ENCODE measurements at places on chromosomes 3 and 15.

DNA sequence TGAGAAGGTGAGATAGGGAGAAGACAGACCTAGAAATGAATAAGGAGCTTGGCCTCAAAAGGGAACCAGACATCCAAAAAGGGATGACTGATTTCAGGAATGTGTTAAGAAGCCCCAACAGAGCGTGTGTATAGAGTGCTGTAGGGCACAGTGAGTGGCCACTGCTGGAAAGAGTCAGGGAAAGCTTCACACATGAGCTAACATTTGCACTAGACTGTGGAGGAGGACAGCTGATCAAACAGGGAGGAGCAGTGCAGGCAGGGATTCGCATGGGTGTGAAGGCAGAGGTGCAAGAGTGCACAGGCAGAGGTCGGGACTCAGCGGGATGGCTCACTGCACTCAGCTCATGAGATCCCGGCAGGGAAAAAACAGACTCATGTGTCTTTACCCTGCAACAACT is 61.8 kb downstream of the NPTN start:
- peak; percentile 84 for DNase-seq

- no peak for DNase-seq
Measured at GRCh38 chr15:75358771-75359536, 9.5 kb downstream of the MAN2C1 start.

DNA sequence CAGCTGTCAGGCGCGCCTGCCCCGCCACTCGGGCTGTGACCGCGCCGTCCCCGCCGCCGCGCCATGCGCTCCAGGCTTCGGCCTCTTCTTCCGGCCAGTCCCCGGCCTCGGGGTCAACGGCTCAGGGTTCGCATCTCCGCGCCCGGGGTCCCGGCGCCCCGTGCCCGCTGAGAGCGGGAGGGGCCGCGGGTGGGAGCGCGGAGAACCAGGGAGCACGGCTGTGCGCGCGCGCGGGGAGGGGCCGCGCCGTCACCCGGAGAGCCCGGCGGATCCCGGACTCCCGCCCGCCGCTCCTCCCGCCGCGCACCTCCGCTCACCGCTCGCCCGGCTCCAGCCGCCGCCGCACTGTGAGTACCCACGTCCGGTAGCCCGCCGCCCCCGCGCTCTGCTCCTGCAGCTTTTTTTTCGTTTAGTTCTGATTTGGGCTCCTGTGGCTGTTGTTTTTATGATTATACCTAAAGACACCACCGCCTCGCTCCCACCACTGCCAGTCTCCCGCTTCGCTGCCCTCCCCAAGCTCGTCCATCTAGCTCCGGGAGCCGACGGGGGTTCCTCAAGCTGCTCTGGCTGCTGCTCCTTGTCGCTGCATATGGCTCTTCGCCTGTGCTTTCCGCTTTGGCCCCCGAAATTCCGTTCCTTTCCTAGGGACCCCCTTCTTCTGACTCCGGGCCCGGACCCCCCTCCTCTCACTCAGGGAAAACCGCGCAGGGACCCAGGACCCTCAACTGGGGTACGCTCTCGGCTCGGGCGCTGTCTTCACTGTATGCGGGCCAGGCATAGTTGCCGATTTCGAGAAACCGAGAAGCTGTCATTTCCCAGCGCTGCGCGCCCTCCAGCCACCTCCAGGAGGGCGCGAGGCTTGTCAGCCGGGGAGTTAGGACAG is 1.8 kb upstream of the SKOR1 start:
- peak; percentile 22 for DNase-seq

DNA sequence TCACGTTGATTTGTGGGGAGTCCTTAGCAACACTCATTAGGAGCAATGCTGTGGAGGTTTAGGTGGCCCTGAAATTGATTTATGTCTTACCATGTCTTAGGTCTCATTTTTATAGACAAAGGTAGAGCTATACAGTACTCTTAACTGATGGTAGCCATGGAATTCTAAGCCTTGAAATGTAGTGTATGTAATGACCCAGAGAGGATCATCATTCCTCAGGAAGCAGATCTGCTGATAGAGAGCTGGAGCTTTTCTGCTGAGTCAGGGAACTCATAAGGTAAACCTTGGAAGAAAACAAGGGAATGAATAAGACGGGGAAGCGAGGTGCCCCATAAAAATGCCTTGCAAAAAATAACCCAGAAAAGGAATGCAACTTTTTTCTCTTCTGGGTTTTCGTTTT is 34.0 kb upstream of the ZNF639 start:
- DNase-seq, result no peak

DNA sequence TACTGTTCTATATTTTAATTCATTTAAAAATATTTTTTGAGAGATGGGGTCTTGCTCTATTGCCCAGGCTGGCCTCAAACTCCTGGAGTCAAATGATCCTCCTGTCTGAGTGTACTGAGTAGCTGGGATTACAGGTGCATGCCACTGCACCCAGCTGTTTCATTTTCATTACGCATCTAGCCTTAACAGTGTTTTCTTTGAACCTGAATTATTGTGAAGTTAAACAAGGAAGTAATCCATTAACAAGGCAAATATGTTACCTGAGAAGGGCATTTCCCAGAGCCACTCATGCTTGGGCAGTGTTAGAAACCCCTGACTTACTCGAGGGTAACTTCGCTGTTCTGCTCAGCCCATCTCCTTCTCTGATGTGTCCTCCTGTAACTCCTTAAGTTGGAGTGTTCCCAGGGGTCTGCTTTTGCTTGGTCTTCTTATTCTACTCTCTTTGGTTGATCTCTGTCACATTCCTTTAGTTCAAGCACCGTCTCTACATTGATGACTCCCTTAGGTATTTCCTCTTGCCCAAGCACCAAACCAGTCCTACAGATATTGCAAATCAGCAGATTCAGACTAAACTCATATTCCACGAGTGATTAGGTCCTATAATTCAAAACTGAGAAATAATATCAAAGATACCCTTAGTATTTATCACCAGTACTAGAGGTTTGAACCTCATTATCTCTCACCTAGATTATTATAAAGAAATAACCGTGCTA is 107.9 kb downstream of the STAC start:
- DNase-seq, result no peak

DNA sequence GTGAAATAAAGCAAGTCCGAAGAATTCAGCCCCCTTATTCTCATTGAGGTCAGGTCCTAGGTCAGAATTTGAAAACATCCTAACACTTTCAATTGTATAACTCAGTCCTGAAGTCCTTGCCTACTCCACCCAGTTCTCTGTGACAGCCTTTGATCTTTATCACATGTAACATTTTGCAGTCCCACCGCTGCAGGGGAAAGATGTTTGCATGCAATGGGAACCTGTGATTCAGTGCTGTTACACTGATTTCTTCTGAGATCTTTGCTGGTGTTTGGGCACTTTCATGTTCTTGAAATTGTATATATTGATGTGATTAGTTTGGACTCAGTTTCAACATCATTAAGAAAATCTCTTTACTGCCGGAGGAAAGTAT is 18.0 kb upstream of the SECISBP2L start:
- DNase-seq, result no peak

- DNase-seq, result no peak
Measured at GRCh38 chr3:71907996-71908395, 123.0 kb upstream of the PROK2 start.

DNA sequence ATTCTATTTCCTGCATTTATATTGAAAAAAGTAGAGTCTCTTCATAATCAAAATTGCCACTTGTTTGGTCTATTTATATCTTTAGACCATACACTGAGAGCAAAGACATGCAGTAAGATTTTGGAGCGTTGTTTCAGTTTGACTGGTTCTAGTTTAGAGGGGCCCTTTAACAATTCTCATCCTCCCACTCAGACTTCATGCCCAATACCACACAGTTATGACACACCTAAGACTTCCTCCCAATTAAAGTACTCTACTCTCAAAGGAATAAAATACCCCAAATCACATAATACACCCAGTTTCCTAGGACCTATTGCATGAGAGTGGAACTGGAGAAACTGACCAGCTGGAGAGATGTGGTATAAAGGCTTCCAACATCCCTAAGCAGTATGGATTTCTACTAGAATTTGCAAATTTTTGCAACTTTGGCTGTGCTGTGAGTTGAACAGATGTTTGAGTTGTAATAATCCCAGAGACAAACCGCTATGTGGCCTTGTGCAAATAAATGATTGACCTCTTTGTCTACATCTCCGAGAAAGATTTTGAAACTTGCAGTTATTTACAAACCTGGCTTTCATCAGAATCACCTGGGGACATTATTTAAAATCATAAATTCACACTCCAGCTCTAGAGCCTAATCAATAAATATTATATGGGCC is 170.0 kb upstream of the ROBO2 start:
- no peak for DNase-seq

- peak; percentile 29 for DNase-seq
Measured at GRCh38 chr3:157063926-157064325, 96.0 kb downstream of the CCNL1 start.

GRCh38 chr3:195040094-195040493 is 230.9 kb downstream of the XXYLT1 start:
- no peak for DNase-seq

- DNase-seq, result no peak
Measured at GRCh38 chr3:182704926-182705325, 88.4 kb upstream of the ATP11B start.

- no peak for DNase-seq
Measured at GRCh38 chr3:39752751-39753150, 56.7 kb upstream of the MYRIP start.

DNA sequence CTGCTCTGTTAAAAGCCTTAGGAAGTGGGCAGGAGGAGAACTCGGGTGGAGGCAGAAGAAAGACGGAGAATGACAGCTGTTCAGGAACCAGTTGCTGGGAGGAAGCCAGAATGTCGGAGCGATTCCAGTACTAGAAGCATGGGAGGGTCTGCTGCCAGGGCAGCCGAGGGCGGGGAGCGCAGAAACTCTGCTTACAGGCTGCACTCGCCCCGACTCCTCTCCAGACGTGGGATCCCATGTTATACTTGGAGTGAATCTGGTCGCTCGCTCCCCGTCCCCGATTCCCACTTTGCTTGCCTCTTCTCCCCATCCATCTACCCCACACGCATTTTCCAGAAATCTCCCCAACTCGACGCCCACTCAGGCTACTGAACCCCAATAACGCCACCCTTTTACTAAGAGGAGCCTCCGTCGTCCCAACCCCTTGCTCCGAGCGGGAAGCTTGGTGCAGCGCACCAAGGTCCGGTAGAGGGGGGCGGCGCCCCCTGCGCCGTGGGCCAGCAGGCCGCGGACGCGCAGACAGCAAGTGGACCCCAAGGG is 665 bp downstream of the GATM start:
- DNase-seq, result no peak

- peak; percentile 35 for DNase-seq
Measured at GRCh38 chr15:63945007-63945788, 101.1 kb downstream of the DAPK2 start.

- no peak for DNase-seq
Measured at GRCh38 chr3:129563332-129563731, 20.4 kb downstream of the H1-8 start.

GRCh38 chr3:128559486-128560225 is 66.7 kb upstream of the GATA2 start:
- peak; percentile 64 for DNase-seq

DNA sequence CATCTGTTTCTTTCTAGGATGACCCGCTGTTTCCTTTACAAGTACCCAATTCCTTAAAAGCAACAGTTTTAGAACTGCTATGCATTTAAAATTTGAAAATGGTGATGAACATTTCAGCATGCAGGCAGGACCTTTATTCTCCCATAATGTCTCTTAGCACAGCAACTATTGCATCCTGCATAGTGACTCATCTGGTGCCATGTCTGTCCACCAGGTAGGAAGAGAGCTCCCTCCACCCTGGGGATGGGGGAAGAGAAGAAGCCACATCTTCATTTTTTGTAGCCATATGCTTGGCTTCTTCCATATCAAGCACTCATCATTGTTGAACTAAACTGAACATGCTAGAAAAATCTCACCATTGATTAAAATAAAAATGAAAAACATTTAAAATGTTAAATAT is 9.9 kb downstream of the GPR15 start:
- no peak for DNase-seq

- DNase-seq, result no peak
Measured at GRCh38 chr3:47128137-47128536, 35.8 kb downstream of the SETD2 start.

GRCh38 chr3:71304684-71305083 is 278.8 kb downstream of the FOXP1 start:
- no peak for DNase-seq

DNA sequence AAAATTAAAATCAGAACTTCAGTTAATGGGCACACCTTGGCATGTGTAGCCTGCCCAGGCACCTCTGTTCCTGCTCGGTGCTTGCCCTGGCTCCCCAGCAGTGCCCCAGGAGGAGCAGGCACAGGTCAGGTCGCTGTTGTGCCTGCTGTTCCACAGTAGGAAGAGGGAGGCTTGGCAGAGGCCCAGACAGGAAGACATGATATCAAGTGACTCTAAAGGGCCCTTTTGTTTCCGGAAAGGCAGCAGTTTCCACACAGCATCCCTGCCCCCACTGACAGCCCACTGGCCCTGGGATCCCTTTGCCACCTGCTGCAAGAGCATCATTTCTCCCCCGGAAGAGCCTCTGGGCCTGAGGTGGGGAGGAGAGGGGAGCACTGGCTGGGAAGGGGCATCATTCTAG is 40.5 kb upstream of the HES1 start:
- peak; percentile 68 for DNase-seq

GRCh38 chr3:21484828-21485144 is 266.2 kb downstream of the ZNF385D start:
- no peak for DNase-seq

DNA sequence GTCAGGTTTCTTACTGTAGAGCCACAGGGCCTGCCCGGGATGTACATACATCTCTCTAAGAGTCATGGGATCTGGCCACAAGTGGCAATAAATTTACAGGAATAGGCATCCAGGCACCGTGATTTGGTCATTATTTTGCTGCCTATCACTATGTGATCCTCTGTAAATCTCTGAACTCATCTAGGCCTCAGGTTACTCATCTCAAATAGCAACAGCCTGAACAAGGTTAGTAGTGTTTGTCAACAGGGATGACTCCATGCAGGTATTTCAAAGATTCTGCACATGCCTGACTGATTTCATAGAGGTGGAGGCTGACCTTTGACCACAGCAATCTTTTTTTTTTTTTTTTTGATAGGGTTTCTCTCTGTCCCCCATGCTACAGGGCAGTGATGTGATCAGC is 88.8 kb upstream of the TBL1XR1 start:
- no peak for DNase-seq

DNA sequence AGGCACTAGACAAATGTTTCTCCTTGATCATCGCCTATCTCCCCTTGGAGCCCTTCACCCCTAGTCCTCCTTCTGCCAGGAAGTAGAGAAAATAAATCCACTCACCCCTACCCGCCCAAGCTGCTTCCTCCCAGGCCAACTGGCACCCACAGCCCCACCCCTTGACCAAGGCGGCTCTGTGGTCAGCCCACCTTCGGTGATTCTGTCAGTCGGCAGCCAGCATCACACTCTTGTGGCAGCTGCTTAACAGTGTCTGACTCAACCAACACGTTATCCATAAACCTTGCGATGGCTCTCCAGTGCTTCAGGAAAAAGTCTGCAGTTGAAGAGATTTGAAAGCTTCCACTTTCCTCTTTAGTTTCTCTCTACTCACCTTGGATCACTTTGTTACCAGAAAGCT is 7.6 kb downstream of the SHF start:
- DNase-seq, result no peak

GRCh38 chr3:54034971-54035370 is 87.4 kb upstream of the CACNA2D3 start:
- no peak for DNase-seq

GRCh38 chr3:133700351-133700750 is 38.6 kb upstream of the TOPBP1 start:
- DNase-seq, result no peak
